Kidney epithelial cell (primary cell): ENCODE measurements at places on chromosomes 1 and 21.
A peak's percentile ranks its signal among the peaks of the same experiment; 100 is the strongest.

GRCh38 chr1:11059155-11059967, 457 bp downstream of the SRM start:
- DNase-seq: no peak

- DNase-seq: peak; percentile 59
Observed at GRCh38 chr1:165828669-165829329, 1.4 kb downstream of the UCK2 start.

GRCh38 chr1:98441281-98441680, 220.2 kb upstream of the SNX7 start:
- DNase-seq: no peak

GRCh38 chr1:207333009-207333600, 11.6 kb downstream of the CD55 start:
- no peak for DNase-seq

GRCh38 chr1:37945743-37946702, 830 bp downstream of the INPP5B start:
- peak; percentile 9 for DNase-seq

GRCh38 chr1:162406811-162407210, 5.1 kb downstream of the SH2D1B start:
- no peak for DNase-seq

DNA sequence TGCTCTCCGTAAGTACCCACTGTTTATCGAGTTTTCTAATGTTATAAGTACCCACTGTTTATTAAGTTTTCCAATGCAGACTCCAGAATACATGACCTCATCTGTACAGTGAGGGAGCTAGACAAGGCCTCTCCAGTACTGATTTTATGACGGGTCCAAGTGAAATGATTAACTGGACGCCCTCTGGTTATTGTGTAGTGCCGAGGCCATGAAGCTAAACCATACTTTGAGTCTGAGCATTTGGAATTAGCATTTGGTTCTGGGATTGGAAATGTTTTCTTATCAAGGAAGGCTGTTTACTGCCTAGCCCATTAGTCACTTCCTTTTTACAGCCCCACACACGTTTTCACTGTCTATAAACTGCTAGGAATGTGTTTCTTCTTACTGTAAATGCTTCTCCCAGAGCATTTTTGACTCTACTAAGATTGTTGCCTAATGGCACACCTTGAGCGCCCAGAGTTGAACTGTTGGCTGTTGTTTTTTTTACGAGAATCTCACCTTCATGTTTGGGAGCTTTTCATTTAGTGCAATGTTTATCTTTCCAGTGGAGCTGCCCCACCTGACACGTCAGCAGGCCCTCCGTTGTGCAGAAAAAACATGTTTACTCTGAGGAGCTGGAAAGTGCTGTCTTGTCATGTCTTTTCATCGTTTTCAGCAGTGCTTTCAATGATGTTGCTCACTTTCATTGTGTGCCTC, 26.9 kb downstream of the SPATA46 start:
- peak; percentile 95 for DNase-seq

DNA sequence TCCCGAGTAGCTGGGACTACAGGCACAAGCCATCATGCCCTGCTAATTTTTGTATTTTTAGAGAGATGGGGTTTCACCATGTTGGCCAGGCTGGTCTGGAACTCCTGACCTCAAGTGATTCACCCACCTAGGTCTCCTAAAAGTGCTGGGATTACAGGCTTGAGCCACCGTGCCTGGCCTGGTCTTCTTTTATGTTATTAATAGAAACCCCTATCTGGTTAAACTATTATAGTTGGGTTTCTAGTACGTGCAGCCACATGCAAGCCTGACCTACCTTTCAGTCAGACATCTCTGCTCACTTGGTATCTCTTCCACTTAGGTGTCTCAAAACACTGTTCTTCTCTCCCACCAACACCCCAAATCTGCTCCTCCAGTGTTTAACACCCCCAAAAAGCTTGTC, 34.4 kb downstream of the PSEN2 start:
- DNase-seq: no peak

DNA sequence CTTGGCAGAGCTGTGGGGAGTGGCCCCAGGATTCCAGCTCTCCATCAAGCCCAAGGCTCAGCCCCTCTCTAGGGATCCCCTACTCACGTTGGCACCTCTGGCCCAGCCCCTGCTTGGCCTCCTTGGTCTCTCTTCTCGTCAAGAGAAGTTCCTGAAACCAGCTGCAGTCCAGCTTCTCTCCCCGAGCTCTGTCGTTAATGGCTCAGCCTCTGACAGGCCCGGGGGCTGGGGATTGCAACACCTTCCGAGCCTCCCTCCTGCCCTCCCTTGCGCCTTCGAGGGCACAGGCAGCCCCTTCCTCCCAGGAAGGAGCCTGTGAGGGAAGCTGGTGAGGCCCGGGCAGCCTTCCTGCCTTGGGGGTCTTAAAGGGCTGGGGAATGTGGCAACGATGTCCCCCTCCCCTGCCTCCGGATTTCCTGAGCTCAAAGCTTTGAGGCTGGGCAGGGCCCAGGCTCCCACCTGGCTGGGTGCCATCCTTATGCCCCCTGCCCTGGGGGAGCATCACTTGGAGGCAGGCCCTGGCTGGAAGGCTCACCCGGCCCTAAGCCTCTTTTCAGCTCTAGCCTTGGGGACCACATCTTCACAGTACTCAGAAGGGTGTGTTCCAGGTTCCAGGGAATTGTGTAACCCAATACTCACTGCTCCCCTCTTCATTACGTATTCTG, at the start of gene CSF3R:
TSS of gene CSF3R (minus strand) at position 190 of the 665 bp plus-strand sequence. CDS start 3,417 bp downstream, outside the sequence.
- DNase-seq: no peak

DNA sequence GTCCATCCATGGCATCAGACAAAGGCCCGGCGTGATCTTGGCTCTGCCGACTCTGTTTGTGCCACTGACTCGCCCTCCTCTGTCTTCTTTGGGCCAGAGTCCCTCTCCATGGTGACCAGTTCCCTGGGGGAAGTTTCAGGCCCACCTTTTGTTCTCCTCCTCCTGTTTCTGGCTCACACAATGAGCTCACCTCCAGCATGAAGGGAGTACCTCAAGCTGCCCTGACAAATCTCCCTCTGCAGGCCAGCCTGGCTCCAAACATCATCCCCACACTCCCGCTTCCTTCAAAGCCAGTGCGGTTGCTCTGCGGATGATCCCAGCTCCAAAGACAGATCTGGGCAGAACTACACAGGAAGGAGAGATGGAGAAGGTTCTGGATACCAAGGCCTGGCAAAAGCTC, 576.6 kb downstream of the NPHP4 start:
- no peak for DNase-seq

GRCh38 chr1:95226781-95227660, 7.0 kb upstream of the RWDD3 start:
- DNase-seq: no peak

DNA sequence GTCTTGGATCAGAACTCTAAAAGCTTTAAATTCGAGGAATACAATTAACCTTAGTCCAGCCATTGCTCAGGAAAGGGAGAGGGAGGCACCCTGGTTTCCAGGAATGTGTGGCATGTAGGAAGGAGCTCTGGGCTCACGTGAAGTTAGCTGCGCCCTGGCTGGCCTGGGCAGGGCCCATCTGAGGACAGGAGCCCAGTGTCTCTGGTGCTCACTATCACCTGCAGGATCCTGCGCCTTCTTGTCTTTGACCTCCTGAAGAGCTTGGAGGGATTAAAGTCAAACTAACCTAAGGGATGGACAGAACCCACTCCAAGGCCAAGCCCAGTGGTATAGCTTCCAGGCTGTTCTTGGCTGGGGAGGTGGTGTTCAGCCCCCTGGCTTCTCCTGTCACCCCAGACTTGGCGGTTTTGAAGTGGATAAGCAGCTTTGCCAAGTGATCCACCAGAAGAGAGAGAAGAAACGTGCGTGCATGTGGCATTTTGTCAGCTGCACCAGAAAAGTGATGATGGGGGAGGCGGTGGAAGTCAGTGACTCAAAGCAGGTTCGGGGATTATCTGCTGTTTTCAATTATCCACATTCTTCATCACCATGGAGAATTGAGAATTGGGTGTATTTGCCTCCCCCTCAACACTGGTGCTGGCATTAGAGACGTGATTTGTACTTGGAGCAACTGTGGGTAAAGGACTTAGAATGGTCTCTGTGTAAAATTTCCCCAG, 11.9 kb upstream of the KCNN3 start:
- DNase-seq: no peak

DNA sequence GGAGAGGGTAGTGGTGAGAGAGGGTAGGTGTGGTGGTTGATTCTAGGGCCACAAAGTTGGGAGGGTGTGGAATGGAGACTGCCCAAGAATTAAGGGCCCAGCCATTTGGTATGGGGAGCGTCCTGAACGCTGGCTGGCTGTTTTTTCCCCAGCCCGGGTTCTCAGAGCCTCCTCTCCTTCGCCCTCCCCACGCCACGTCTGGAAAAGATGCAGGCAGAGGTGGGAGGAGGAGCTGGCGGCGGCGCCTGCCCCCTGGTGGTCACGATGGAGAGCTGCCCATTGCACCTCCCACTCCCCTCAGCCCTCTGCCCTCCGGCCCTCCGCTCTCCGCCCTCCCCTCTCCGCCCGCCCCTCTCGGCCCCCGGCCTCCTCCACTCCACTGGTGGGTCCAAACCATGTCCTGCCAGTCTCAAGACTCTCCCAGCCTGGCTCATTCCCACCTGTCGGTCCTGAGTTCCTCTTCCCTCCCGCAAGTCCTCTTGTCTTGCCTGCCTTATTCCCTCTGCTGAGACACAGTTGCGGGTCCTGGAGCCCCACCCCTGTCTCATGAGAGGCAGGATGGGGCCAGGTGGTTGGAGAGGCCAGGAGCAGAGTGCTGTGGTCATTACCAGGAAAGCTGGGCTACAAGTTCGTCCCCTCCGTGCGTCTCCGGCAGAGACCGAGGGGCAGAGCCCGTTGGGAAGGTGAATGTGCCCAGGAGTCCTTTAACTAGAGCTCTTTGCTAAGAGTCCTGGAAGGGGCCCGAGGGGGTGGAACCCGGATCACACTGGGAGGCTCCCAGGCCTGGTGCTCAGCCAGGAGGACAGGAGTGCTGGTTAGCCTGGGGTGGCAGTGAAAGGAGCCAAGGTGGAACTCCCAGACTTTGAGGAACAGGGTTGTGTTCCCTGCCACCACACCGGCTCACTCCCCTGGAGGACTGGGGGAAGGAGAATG, 22.6 kb downstream of the ETNK2 start:
- DNase-seq: no peak

DNA sequence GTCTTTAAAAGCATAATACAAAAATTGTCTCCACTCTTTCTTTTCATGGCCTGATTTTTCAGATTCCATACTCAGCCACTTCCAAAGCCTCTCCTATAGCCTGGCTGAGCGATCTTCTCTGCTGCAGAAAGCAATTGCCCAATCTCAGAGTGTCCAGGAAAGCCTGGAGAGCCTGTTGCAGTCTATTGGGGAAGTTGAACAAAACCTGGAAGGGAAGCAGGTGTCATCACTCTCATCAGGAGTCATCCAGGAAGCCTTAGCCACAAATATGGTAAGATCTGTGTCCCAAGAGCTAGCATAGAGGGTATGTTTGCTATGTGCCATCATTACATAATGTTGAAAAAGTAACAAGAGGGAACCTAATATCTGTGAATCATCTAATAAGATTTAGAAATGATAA, 130.7 kb upstream of the BMP8A start:
- DNase-seq: no peak

GRCh38 chr1:30655672-30656071, 67.7 kb downstream of the MATN1 start:
- no peak for DNase-seq

GRCh38 chr1:152777510-152778137, 2.7 kb downstream of the LCE1F start:
- DNase-seq: no peak

- DNase-seq: no peak
Observed at GRCh38 chr1:114025609-114026401, 46.5 kb downstream of the OLFML3 start.

- no peak for DNase-seq
Observed at GRCh38 chr1:185965870-185966269, 231.7 kb downstream of the HMCN1 start.

- no peak for DNase-seq
Observed at GRCh38 chr1:17922833-17923232, 167.7 kb downstream of the ACTL8 start.

GRCh38 chr1:46404482-46405196, 10.5 kb downstream of the FAAH start:
- DNase-seq: no peak

GRCh38 chr1:46811053-46811452, 12.2 kb downstream of the CYP4B1 start:
- no peak for DNase-seq

DNA sequence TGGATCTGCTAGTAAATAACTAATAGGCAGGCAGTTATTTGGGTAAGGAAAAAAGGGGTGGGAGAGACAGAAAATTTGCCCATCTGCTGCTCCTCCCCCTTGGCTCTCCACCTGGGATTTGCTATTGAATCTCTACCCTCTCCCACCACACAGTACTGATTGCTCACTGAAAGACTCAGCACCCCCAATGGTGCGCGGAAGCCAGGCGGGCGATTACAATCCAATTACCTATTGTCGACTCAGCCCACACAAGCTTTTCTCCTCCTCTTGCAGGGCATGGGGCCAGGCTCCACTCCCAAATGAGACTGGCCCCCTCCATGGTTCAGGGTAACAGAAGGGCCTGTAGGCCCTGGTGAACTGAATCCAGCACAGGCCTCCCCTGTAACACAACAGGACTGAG, 2.7 kb upstream of the HMGN2 start:
- DNase-seq: no peak

GRCh38 chr1:150003801-150004200, 6.7 kb downstream of the OTUD7B start:
- no peak for DNase-seq

- DNase-seq: peak; percentile 72
Observed at GRCh38 chr1:84619383-84620102, 45.3 kb upstream of the CTBS start.

GRCh38 chr1:157380523-157380922, 171.8 kb downstream of the FCRL5 start:
- DNase-seq: no peak

- DNase-seq: no peak
Observed at GRCh38 chr1:187911820-187912219, 1083.1 kb downstream of the PLA2G4A start.

DNA sequence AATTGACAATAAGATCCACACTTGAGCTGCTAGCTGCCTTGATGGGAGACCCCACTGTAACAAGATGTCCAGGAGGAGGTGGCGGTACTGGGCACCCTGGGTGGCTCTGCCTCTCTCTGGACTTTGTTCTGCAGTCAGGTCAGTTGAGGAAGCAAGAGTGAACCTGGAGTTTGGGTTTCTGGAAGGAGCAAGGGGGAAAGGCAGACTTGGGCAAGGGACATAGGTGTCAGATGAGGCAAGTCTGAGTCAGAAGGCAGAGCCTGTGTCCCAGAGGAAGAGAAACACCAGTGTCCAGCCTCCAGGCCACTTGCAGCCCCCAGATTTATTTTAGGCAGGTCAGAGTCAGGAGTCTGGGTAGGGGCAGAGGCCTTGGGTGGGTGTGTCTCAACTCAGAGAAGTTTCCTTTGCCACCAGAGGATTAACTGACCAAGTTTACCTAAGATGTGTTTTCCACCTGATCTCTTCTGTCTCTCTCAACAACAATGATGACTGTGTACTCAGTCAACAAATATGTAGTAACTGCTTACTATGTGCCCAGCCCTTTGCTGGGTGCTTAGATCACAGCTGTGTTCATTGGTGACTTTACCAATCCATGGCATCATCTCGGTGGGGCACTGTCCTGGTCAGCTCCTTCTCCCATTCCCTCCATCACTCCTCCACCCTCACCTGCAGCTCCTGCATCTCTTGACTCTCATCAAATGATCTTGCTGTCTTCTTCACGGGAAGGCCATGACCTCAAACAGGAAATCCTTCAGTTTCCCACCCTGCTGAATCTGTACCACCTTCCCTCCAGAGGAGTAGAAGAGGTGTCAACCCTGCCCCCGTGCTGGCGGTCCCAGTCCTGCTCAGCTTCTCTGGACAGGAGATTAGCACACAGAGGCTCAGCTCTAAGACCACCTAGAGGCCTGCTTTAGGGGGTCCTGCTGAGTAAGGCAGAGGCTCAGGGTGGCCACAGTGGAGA, 36.6 kb downstream of the ELF3 start:
- DNase-seq: no peak
